Right ventricle myocardium superior (tissue), 1 donor: ENCODE measurements at places on chromosomes 3 and 15. TPM values are rescaled to one million over a fixed set of nuclear protein-coding genes. Genes with fewer than 3 reads are reported as not detected.

AVEN gene
- 30.6 TPM for total RNA-seq

TNNC1 gene
- 7,948 TPM for total RNA-seq

HGD gene
- not detected for total RNA-seq

SH3BP5 gene
- 10.4 TPM for total RNA-seq

PYGO1 gene
- total RNA-seq, result 6.0 TPM

GLDN gene
- total RNA-seq, result 9.1 TPM

TSPAN3 gene
- 85.2 TPM for total RNA-seq

DZIP3 gene
- total RNA-seq, result 14.3 TPM

DNA sequence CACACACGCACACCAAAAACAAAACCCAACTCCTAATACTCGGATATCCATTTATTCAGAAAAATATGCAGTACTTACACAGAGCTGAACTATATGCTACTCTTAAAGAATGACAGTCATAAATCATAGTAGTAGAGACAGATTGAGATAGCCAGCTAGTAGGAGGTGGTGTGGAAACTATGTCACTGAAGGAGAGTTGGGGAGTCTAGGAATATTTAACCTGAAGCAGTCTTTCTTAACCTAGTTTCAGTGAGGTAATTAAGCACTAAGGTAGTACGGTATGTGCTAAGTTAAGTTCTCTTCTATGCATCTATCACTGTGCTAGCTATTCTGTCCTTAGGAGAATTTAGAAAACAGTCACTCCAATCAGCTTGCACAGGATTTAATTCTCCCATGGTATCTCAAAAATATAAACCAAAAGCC is 54.2 kb downstream of the ANKRD28 start:
- DNase-seq, result no peak

GRCh38 chr3:166837535-166837934 is 542.6 kb downstream of the ZBBX start:
- DNase-seq, result no peak

GRCh38 chr3:34090876-34091275 is 292.4 kb downstream of the PDCD6IP start:
- DNase-seq, result no peak

DNA sequence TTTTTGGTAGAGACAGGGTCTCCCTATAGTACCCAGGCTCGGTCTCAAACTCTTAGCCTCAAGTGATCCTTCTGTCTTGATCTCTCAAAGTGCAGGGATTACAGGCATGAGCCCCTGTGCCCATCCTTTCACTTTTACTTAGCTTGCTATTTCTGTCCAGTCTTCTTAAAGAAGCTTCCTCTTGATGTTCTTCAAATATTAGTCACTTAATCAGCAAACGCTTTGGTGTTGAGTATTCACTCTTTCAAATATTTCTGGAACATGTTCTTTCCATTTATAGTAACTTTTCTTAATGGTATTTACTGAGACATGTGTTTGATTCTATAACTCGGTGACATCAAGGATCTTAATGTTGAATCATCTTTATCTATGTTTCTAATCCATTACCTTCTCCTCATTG is 122.1 kb downstream of the CNTN6 start:
- no peak for DNase-seq

GRCh38 chr3:139654637-139655365 is 23.0 kb downstream of the NMNAT3 start:
- no peak for DNase-seq

DNA sequence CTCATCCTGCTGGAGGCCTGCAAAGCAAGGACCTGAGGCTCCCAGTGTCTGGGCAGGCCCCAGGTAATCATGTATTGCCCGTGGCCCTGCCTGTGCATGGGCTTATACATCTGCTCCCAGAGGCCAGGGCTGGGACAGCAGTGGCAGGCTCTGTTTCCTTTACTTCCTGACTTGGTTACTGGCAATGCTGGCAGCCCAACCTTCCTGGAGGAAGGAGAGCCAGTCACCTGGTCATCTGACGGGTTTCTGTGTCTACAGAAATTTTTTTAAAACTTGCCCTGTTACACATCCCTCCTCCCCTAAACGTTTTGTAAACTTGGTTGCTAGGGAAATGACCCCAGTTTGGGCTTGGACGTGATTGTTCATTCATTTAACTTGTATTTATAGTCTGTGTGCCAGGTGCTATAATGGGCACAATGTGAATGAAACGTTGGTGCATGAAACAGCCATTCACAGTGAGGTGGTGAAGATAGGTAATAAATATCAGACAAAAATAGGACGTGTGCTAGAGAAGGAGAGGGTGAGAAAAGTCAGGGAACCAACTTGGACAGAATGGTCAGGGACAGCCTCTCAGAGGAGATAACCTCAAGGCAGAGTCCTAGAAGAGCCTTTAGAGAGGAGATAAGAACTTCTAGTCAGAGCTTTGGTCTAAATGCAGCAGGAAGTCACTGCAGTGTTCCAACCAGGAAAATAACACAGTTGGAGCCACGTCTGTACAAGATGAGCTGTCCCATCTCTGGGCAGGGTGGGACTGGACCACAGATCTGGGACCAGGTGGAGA is 14.1 kb downstream of the TEX264 start:
- DNase-seq, result no peak

GRCh38 chr3:178320456-178321351 is 215.5 kb upstream of the KCNMB2 start:
- DNase-seq, result peak; percentile 73

- DNase-seq, result no peak
These were observed 534.5 kb upstream of the TBL1XR1 start for GRCh38 chr3:177731644-177732268.

DNA sequence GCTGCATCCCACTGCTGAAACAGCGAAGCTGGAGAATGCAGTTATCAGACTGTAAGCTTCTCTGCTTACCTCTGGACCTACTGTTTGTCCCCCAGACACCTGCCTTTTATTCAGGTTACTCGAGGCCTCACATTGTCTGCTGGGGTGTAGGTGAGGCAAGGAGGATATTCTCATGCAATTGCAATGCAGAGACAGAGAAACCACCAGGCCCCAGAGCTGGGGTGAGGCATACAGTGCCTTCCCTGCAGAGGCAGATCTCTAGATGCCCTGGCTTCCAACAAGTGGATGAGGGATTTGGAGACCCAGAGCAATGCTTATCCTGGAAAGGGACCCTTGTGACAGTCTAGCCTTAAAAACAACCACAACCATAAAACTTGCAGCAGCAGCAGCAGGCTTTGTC is 263.4 kb upstream of the ST8SIA2 start:
- no peak for DNase-seq

- DNase-seq, result no peak
These were observed 172.6 kb upstream of the UMPS start for GRCh38 chr3:124557433-124558232.

GRCh38 chr3:152841131-152841530 is 6.2 kb downstream of the P2RY1 start:
- DNase-seq, result no peak

DNA sequence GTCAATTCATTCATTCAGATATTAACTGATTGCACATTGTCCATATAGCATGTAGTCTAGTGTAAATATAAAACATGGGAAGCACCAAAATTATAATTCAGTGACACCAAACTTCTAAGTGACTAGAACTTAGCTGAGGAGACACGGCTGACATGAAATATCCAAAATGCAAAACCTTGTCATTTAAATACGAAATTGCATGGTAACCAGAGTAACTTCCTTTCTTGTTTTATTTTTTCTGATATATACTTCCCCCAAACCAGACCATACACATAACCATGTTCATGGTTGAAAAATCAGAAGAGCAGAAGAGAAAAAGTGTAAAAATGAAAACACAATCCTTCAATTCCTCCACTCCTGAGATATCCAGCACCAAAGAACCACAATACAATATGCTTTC is 38.0 kb downstream of the CBLB start:
- DNase-seq, result no peak

DNA sequence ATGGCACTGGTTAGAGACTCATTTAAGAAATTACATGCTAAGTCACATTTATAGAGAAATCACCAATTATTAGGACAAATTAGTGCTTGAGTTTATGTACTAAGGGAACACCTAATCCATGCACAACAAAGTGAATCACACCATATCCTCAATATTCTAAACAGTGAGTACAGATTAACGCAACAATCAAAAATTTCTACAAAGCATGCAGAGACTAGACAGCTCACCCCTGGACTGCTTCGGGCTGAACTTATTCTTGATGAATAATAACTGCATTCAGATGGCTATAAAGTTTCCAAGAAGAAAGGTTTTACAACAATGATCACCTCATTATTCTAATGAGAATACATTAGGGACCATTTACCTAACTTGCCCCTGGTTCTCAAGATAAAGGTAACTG is 66.5 kb downstream of the LRRFIP2 start:
- DNase-seq, result no peak

GRCh38 chr15:25773248-25773647 is 89.9 kb downstream of the ATP10A start:
- peak; percentile 30 for DNase-seq

GRCh38 chr3:16600780-16601536 is 4.3 kb downstream of the DAZL start:
- DNase-seq, result peak; percentile 87
